ENCODE measurements at places on chromosomes 5 and 9.

- DNase-seq, result no peak
Observed at GRCh38 chr9:126906091-126906490, 8.5 kb upstream of the RALGPS1 start.

DNA sequence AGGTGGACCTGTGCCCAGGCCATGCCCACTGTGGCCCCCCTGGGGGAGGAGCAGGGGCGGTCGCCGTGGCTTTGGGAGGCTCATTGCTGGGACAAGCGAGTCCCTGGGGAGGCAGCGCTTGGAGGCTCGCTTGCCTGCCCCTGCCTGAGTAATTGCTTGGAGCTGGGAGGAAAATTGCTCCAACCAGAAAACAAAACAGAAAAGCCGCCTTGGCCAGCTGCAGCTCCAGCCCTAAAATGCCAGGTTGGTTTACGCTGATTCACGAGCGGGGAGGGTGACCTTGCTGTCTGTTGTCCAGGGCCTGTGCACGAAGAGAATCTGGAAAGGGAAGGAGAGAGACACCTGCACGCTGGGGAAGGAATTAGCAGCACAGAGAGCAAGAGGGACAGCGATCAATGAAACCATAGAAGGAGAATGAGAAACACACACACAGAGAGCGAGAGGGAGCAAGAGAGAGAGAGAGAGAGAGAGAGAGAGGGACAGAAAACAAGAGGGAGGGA is 25.3 kb downstream of the NTNG2 start:
- DNase-seq, result no peak

- no peak for DNase-seq
Observed at GRCh38 chr5:143156572-143156971, 246.9 kb downstream of the NR3C1 start.

GRCh38 chr9:104836235-104836634 is 72.3 kb downstream of the NIPSNAP3B start:
- DNase-seq, result no peak

DNA sequence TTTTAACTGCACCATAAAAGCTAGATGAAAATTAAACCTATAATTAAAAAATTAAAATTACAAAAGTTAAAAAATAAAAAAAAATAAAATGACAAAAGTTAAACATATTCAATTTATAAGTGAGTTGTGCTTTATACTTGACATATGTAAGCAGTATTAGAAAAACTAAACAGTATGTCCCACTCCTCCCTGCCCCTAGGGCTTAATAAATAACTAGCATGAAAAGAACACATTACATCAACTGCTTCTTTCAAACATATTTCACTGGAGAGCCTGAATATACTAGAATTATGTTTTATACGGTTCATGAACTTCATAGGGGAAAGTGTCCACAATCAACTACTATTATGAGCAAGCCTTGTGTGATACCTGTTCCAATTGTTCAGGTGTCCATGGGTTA is 47.6 kb downstream of the ECPAS start:
- DNase-seq, result no peak

- no peak for DNase-seq
Observed at GRCh38 chr5:31754358-31754704, 115.4 kb downstream of the PDZD2 start.

DNA sequence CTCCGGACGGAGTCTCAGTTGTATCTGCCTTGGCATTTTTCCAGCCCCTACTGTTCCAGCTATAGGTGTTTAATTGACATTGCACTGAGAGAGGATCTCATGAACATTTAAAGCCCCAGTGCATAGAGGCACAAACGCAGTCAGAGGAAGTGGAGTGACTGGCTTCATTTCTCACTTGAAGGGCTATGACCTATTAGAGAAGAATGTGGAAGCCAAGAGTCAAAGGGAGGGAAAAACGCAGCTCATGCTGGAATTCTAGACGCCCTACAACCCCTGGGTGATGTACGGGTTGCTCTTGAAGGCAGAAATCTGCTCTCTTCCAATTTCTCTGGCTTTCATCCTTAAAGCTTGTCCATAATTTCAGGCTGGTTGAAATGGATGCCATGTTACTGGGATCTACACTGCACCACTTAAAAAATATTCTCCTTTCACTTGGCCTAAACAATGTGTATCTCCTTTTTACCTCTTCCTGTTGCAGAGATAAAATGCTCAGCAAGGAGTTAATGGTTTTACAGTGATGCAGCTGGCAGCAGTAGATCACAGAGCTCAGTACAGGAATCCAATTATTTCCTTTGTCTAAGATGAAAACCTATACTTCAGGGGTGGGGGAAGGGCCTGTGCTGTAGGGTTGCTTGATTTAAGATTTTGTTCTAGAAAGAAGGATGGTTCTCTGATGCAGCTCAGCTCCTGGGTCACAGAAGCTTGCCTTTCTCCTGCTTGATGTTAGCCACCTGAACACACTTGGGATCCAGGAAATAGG is 61.8 kb upstream of the MAMDC2 start:
- DNase-seq, result no peak

GRCh38 chr9:95211028-95211427 is 106.5 kb downstream of the FANCC start:
- DNase-seq, result no peak

GRCh38 chr5:139068060-139068459 is 130.1 kb downstream of the SIL1 start:
- no peak for DNase-seq

DNA sequence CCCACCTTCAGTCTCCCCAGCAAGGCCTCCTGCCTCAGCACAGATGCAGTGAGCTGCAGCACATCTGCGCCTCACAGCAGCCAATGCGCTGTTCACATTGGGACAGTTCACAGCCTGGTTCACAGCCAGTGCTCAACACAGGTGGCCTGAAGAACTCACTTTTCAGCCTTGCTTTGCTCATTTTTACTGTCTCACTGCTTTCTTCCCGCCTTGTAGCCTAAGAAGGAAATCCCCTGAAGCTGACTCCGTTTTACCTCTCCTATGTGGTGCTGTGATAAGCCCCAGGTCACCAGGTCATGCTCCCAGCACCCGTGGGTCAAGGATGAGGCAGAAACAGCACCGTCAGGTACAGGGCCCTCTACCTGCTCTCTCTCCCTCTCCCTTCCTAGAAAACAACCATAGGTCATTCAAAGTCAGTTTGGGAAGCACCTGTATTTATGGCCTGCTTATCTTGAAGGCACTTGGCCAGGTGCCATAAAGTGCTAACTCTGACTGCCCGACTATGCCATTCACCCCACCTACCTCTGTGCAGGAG is 1.1 kb downstream of the GCNT4 start:
- no peak for DNase-seq

DNA sequence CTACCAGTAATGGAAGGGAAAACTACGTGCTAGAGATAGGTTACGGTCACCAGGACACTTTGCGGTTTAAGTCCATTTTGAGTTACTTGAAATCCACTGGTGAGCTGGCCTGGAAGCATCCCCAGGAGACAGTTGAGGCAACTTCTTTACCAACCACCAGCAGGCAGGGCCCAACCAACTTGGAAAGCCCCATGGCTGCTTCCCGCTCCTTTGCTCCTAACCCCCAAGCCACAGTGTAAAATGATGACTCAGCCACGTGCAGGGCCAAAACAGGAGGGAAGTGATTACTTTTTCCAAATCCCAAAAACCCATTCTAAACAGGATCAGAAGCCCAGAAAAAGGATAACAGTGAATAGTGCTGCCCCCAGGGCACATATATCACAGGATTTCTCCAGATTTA is 87.4 kb downstream of the PAX5 start:
- no peak for DNase-seq

DNA sequence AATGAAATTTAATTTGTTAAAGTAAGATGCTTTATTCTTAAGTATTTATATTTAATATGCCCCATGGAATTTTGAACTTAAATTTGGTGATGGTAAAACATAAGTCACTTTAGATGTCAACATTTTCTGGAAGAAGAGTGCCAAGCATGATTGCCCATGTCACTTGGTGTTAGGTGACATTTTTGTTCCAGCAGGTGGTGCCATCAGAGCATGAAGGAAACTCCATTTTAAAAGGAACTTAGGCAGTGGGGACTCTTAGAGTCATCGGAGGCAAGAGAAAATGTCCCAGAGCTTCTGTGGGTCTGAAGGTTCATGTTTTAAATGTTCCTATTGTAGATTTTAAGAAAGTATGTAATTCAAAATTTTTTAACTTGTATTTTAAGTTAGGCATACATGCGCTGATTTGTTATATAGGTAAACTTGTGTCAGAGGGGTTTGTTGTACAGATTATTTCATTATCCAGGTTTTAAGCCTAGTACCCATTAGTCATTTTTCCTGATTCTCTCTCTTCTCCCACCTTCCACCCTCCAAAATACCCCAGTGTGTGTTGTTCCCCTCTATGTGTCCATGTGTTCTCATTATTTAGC is 789.3 kb downstream of the SEMA5A start:
- DNase-seq, result no peak

DNA sequence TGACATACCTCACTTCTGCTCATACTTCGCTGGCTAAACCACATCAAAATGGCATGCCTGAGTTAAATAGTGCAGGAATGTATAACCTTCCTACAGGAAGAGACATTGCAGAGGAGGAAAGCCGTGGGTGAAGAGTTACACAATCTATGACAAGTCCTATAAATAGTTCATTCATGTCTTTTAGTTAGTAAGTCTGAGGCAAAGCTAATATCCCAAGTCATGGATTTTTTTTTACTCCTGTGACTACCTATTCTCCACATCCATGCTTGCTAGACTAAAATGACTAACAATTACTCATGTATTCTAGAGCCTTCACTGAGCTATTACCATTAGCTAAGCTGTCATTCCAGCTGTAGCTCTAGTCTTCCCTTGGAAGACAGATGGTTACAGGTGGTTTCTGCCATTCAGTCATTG is 391.3 kb downstream of the NR2F1-AS1 start:
- DNase-seq, result no peak

GRCh38 chr5:150507474-150508276 is at the start of gene NDST1:
Gene NDST1, plus strand, starts transcription at chr5:150508131. Its CDS starts 13,124 bp downstream, at chr5:150521255.
- no peak for DNase-seq

- no peak for DNase-seq
Observed at GRCh38 chr5:142828797-142829535, 58.8 kb downstream of the ARHGAP26 start.

- DNase-seq, result no peak
Observed at GRCh38 chr9:88694625-88695024, 159.6 kb downstream of the NXNL2 start.

GRCh38 chr5:143336485-143336884 is 67.0 kb downstream of the NR3C1 start:
- no peak for DNase-seq

- DNase-seq, result no peak
Observed at GRCh38 chr5:148966348-148966747, 96.5 kb downstream of the SH3TC2 start.

DNA sequence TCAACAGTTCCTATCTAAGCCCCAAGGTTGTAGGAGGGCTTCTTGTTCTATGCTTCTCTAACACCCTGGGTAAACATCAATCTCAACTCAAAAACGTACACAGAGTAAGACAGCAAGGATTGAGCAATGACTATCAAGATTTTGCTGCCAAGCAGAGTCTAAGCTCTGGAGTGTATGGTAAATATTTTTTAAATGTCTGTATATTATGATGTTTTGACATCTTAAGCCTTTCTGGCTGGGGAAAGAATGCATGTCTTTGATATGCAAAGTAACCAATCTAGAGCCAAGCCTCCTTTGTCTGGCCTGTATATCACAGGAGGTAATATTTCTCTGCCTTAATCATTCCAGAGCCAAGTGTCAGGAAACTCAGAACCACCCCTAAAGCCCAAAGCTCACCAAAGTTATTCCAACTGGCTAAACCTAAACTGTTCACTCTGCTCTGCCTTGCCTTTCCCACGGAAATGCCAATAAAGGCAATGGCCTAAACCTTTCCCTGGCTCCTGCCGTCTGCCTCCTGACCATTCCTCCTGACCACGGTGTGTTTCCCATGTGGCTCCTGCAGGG is 45.2 kb downstream of the YIPF5 start:
- DNase-seq, result no peak

- no peak for DNase-seq
Observed at GRCh38 chr9:130333041-130333711, 67.6 kb downstream of the HMCN2 start.

GRCh38 chr5:170109059-170110031 is 3.6 kb downstream of the FOXI1 start:
- DNase-seq, result no peak

DNA sequence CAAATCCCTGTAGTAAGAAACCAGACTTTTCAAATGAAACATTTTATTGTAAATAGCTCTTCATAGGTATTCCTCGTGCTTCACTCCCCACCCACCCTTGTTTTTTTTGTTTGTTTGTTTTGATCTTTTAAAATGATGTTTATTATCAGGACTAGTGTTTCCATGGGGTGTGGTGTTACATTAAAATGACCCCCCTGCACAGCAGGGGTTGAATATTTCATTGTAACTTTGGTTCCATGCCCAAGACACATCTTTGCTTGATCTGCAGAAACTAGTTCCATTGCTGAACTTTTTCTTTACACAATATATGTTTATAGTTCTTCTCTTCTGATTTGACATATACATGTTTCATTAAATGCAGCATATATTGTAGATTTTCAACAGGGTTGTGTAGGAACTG is 81.3 kb upstream of the DPYSL3 start:
- no peak for DNase-seq

GRCh38 chr5:91283326-91283725 is 99.8 kb downstream of the ARRDC3 start:
- no peak for DNase-seq

DNA sequence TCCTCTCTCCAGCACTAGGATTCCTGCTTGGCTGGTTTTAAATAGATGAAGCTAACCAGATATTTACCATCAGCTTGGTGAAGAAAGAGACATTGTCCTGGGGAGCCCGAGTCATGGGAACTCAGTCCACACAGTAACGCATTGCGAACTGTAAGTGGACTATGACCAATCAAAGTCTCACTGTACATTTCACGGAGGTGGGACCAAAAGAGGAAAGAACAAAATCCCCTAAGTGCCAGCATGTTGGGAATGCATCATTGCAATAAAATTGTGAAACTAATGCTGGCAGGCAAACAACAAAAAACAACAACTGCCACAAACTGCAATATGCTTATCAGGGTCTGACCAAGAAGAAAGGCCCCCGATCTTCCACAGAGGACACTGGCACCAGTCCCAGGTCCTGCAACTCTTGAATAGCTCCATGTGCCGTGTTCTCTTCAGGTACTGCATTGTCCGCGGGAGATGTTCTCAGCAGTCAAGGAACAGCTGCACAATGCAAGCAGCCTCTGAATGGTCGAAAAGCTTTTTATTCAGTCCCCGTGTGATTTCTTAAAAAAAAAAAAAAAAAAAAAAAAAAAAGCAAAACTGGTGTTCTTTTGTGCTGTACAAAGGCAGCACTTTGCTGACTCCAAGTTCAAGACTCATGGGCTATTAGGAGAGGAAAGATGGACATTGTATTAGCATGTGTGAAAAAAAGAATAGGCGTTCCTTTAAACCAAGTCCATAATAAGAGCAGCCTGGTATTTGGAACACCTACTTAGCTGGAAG is 38.1 kb downstream of the SEMA6A start:
- DNase-seq, result no peak

DNA sequence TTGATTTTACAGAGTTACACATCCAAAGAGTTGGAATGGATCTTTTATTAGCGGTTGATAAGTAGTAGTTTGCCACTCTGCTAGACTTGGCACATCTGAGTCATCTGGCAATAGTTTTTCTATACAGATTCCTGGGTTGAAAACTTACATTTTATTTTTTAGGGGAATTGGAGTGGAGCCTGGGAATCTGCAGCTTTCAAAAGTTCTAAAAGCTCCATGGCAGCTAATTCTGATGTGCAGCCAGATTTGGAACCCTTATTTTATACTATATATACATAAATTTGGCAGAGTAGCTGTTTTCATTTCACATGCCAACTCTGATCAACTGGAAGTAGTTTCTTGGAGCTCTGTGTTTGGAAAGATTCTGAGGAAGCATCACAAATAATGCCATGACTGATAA is 715.5 kb downstream of the TLR4 start:
- no peak for DNase-seq

GRCh38 chr5:65840071-65840470 is 86.3 kb upstream of the ERBIN start:
- DNase-seq, result no peak

Data from stimulated activated CD4-positive, alpha-beta T cell treated with anti-CD3 and anti-CD28 coated beads, TNF-alpha, amount 100 ng/mL, for 1 hour (primary cell).